ENCODE measurements at places on chromosomes 3 and 15.

DNA sequence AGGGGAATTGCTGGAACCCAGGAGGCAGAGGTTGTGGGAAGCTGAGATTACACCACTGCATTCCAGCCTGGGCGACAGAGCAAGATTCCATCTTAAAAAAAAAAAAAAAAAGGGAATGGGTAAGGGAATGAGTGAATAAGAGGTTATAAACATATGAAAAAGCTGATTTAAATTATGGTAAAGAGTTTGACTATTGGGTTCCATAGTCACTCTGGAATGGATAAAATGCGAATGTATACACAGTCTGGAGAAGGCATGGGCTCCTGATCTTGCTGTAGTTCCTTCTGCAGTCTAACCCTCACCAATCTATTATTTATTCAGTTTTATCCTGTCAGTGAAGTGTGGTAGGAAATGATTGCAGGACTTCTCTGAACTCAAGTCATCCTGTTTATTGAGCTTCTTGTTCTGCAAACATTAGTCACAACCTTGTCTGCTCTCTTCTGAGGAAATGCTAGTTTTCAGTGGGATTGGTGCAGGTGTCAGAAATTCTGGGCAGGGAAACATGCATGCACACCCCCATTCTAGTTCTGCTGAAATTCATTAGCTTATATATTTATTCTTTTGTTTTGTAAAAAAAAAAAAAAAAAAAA is 190.9 kb upstream of the CFAP20DC start:
- DNase-seq = no peak

- DNase-seq = no peak
Observed at GRCh38 chr3:64892671-64893309, 205.0 kb upstream of the ADAMTS9 start.

- DNase-seq = no peak
Observed at GRCh38 chr3:11625376-11626083, 18.2 kb downstream of the VGLL4 start.

- DNase-seq = no peak
Observed at GRCh38 chr15:47820057-47820746, 102.9 kb downstream of the SEMA6D start.

DNA sequence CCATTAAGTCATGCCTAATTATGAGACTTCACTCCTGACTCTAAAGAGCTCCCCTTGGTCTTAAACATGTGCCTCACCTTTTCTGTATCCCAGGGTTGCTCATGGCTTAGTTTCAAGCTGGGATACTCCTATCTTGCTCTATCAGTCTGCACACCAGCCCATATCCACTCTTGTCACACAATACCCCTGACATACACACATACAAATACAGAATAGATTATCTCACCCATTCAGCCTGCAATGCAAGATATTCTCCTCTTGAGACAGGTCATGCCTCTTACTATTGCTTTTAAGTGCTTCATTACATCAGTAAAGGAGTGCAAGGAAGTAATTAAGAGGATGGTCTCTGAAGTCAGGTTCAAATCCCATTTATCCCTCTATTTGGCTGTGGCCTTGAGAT is 587.3 kb downstream of the IGSF11 start:
- no peak for DNase-seq

GRCh38 chr3:12659316-12660015 is 4.5 kb downstream of the RAF1 start:
- no peak for DNase-seq

DNA sequence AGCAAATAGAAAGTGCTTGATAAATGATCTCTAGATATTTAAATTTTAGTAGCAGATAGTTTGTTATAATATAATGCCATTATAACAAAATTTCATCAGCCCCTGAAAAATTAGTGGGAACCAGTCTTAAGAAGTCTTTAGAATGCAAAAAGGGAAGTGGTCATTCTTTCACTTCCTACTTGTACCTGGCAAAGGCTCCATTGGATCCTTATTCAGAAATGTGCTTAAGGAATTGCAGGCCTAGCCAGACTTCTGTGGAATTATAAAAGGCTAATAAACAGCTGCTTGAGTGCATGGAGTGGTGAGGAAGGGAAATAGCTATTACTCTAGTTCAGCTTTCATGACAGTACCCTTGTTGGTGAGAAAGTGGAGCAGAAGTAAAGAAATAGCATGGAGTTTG is 24.2 kb downstream of the PPM1L start:
- no peak for DNase-seq

Measured in upper lobe of left lung (tissue), 6 donors.